ENCODE measurements at places on chromosomes 7 and 10.

DNA sequence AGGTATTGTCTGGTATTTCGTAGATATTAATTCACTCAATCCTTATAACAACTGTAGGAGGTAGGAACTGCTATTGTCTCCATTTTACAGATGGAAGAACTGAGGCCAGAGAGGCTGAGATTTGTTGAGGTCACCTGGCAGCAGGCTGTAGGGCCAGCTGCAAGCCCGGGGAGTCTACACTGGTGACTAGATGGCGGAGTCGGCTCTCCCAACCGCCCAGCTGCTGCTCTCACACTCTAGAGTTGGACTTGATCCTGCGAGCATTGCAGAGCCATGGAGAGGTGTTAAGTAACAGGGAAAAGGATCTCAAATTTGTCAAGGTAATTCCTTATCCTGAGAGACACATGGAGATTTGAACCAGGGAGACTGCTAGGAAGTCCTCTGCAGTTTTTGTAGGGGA, 124.1 kb downstream of the CAMK1D start:
- DNase-seq: no peak

DNA sequence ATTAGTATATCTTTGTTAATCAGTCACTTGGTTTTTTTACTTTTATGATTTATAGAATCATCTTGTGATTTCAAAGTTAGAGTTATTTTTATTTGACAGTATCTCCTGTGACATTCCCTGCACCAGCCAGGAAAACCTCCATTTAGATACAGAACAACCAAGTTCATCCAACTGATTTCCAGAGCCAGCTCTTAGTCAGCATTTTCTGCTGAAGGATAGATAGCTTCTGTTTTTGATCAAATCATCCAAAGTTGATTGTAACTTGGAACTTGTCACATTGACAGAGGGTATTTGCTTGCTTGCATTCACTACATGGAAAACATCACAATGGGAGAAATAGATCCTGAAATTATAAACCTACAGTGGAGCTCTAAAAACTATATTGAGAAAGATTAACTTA, 122.6 kb downstream of the PON1 start:
- DNase-seq: no peak

GRCh38 chr7:106222545-106222944, 62.2 kb downstream of the NAMPT start:
- no peak for DNase-seq

DNA sequence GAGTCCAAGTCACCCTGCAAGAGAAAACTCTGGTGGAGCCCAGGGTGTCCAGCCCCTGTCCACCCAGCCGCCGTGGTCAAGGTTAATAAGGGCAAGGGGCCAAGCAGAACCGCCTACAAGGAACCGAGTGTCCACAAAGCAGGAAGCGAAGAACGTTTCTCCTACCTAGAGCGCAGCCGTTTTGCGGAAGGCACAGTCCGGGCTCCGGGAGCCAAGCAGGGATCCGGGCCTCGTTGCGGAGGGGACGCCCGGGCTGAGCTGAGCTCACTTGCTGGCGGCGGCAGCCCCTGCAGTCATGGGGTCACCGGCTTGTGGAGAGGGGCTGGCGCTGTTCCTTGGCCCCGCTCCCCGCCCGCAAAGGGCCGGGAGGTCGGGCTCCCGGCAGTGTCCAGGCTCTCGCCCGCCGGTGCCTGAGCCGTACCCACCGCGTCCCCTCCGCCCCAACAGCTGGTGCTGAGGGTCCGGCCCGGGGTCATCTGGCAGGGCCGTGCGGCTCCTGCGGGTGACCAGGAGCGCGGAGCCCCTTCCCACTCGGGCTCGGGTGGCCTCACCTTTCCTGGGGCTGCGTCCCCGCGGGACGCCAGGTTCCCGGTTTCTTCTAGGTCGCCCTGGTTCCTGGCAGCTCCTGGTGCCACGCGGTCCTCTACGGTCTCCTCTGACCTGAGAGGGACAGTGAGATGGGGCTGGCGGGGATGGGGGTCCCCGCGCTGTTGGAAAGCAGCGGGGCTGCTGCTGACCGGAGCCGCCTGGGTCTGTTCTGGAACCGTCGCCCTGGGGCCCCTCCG, 14.0 kb upstream of the ZNF273 start:
- no peak for DNase-seq

- no peak for DNase-seq
Observed at GRCh38 chr10:83301732-83302131, 837.6 kb upstream of the GHITM start.

GRCh38 chr10:79443338-79444198, 1.9 kb downstream of the ZCCHC24 start:
- DNase-seq: no peak

DNA sequence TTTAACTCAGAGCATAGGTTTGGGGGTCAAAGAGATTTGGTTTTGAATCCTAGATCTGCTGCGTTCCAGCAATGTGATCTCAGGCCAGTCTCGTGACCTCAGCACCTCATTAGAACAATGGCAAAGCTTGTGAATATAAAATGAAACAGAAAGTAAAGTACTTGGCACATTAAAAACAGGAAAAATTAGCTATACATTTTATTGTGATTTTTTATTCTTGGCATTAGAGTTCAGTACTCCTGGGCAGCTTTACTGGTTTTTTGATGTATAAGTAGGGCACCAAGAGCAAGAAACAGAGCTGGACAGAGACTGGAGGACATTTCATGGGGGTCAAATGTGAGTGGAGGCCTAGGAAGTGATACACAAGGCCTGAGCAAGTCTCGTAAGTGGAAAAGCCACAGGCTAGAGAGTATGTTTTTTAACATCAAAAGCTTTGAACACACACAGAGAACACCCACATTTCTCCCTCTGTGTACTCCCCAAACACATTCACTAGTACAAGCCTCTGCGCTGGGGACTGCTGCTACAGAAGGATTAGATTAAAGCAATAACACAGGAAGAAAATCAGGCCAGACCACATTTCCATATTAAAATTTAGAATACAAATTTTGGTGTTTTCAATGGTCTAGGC, 157.2 kb upstream of the SLC25A13 start:
- no peak for DNase-seq

DNA sequence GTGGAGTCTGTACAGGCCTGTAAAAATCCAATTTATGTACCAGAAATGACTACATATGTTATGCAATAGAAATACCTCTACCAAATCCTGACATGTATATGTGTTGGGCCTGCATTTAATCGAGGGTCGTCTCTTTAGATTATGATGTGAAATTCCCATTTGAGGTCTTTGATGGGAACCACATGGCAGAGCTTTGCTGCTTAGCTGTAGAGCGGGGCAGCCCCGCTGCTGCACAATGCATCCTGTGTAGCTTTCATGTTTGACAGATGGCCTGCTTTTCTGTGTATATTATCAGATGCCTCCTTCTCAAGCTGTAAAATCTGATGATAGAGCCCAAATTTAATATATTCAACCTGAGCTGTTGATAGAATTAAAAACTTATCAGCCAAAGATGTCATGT, 65.8 kb downstream of the RAB18 start:
- no peak for DNase-seq

- no peak for DNase-seq
Observed at GRCh38 chr10:1025683-1026082, at the start of gene IDI2. TSS of gene IDI2 (minus strand) at chr10:1025859. CDS start at chr10:1024723, 1,136 bp downstream.

- DNase-seq: no peak
Observed at GRCh38 chr7:20298486-20298901, 32.2 kb upstream of the ITGB8 start.

DNA sequence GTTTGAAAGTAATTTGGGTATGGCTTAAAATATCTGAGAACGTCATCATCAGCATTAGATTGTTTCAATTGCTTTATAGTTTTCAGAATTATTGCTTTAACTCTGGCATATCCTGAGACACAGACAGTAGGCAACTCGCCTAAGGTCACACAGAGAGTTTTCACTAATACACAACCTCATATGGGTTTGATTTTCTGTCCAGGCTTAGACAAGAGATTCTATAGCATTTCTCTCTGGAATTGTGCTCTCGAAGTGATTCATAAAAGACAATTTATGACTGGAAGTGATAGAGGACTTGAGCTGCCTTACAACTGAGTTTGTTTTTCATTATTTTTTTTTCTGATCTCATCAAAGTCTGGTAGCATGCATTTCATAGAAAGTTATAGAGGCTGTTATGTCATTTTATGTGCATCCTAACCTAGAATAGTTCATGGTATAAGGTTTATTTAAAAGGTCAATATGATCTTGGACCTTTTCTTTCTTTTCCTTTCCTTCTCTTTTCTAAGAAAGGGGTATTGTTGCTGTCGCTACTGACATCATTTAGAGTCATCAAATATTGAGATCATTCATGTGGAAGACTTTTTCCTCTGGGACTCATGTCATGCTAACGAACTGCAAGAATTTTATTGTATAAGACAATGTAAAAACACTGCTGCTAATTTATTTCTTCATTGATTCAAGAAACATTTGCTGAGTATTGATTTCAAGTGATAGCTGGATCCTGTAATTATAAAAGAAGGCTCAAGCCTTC, 278.2 kb downstream of the PLXDC2 start:
- no peak for DNase-seq

DNA sequence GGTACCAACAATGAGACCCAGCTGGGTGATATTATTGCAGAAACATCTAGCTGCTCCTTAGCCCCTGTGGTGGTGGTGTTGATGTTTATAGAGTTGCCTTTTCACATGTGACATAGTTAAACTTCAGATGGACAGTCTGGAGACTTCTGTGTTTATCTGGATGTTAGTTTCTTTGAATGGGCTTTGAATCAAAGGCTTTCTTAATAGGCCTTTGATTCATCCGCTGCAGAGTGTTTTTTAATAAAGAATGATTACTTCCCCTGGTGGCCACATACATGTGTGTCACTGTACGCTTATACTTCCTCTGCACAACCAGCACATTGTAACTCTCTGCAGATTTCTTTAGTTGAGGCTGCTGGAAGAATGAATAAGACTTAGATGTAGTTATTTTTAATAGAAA, 221.0 kb downstream of the DYNC1I1 start:
- DNase-seq: no peak

DNA sequence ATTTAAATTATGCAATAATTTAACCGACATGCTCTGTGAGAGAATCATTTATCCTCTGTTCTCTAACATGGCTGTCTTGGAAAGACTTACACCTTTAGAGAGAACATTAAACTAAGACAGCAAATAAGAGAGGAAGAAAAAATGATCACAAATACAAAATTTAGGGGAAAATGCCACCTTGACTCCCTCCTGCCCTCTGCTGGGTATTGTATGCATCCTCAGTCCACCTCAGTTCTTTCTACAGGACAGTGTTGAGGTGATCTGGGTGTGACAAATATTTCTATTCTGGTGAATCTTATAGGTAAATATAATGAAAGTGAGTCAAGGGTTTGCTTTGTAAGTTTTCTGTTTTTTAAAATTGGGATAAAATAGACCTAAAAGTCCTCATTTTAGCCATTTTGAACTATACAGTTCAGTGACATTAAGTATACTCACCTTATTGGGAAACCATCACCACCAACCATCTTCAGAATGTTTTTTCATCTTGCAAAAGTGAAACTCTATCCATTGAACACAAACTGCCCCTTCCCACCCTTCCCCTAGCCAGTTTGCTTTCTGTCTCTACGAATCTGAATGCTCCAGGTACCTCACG, 61.5 kb upstream of the ELMO1 start:
- no peak for DNase-seq

DNA sequence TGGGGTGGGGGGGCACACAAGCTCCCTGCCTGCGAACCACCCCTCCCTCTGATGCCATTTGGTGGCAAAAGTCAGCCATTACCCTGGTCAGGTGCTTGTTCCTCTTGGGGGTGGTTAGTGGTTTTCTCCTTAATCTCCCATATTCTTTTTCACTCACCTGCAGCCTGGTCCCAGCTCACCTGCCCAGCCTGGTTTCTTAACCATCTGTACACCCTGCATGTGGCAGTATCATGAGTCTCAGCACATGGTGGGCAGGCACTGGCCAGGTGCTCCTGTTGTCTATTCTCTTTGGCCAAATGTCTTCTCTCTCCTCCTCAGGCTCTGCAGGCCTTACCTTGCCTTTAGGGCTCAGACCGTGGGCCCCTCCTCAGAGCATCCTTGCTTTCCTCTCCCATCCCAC, 30.5 kb downstream of the OGDH start:
- no peak for DNase-seq

DNA sequence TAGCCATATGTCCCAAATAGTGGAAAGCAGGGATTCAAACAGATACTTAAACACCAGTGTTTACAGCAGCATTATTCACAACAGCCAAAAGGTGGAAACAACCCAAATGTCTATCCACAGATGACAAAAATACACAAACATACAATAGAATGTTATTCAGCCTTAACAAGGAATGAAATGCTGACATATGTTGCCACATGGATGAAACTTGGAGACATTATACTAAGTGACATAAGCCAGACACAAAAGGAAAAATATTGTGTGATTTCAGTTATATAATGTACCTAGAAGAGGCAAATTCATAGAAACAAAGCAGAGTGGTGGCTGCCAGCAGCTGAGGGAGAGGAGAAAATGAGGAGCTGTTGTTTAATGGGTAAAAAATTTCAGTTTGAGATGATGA, 533.9 kb upstream of the FZD8 start:
- DNase-seq: no peak

DNA sequence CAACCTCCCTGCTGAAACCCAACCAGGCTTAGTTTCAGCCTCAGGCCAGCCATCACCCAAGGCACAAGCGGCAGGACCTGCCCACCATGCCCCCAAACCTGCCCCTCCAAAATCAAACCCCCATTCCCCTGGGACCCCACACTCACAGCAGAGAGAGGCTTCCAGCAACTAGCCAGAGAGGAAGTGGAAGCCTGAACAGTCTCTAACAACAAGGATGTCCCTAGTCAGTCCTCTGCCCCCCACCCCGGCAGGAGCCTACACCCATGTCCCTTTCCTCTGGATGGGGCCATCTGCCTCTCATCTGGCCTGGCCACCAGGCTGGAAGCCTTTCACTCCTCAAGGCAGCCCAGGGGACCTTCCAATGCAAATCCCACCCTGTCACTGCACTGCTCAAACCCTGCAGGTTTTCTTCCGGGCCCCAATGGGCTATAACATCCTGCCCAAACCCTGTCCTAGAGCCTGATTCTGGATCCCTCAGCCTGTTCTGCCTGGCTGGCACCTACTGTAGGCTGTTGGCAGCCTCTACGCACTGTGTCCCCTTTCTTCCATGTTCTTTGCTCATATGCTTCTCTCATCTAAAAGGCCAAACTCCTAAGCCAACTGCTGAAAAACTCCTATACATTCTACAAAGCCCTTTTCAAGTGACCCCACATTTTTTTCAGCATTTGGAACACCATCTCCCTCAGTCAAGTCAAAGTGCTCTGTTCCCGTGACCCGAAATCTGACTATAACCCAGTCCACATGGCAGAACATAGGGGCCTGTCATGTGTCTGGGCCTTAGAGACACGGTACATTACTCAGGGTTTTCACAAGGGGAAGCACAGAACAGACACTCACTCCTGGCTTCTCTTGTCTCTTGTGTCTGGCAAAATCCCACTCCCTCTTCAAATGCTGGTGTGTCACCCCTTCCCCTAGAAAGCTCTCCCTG, 253.3 kb downstream of the TNS3 start:
- no peak for DNase-seq

- DNase-seq: no peak
Observed at GRCh38 chr10:130904676-130905075, 406.8 kb downstream of the TCERG1L start.
